ENCODE measurements at places on chromosomes 1 and 21.

DNA sequence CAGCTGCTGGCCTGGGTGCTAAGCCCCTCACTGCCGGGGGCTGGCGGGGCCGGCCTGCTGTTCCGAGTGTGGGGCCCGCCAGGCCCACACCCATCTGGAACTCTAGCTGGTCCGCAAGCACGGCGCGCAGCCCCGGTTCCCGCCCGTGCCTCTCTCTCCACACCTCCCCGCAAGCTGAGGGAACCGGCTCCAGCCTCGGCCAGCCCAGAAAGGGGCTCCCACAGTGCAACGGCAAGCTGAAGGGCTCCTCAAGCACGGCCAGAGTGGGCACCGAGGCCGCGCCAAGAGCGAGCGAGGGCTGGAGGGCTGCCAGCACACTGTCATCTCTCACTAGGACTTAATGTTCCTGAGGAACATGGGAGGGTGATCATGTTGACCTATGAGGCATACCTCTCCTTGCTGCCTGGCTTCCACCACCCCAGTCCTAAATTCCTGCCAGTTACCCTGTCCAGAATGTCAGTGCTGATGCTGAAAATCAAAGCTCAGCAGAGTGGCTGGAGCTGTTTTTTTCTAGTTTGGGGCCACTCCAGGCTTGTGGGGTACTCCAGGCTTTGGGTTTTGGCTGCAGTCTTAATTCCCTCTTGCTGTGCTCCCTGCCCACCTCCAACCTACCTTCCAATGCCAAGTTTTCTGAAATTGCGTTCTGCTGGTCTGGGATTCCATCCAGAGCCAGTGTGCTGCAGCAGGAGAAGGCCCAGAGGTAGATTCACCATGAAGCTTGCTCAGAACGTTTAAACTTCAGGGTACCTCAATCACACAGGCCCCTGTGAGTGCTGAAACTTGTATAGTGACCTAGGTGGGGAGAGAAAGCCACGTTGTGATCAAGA is 44.2 kb upstream of the LPGAT1 start:
- no peak for DNase-seq

DNA sequence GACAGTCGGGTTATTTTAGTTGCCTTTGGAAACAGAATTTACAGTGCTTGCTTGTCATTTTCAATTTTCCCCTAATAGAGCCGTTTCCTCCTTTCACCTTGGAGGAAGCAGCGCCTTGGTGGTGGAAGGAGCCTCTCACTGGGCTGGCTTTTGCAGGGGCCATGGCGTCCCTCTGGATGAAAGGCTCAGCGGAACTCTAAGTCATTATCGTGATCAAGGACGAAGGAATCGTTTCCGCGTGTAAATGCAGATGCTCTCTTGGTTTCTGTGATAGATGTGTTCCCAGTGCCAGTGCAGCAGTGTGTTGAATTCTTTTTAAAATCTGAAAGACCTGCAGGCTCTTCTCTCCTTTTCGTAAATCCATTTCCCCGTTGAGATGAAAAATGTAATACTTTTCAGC is 126.2 kb upstream of the LMO4 start:
- DNase-seq = no peak

GRCh38 chr1:237961754-237962153 is 71.0 kb upstream of the ZP4 start:
- no peak for DNase-seq

- no peak for DNase-seq
Measured at GRCh38 chr1:86436041-86436440, 12.1 kb downstream of the CLCA2 start.

DNA sequence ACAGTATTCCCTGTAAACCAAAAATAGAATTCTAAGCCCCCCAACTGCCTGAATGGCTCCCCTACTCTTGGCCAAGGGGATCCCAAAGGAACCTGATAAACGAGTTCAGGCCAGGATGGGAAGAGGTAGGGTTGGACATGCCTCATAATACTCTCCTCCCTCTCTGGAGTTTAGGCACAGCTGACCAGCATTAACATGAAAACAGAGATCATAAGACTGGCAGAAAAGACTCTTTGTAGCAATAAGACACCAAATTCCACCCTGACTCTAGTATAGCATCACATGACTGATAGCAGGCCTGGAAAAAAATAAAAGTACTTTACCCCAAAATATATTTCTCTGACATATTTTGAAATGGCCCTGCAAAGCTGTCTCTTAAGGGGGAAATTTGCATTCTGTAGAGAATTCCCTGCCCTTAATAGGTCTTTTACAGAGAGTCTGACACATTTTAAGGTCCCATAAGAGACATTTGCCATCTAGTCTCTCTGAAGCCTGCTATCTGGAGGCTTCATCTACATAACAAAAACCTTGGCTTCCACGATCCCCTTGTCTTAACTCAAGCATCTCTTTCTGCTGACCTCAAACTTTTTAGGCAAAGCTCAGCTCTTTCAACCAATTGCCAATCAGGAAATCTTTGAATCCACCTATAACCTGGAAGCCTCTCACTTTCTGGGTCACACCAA is 55.9 kb downstream of the SIK1 start:
- DNase-seq = no peak

GRCh38 chr1:61079296-61079897 is 3.0 kb upstream of the NFIA start:
- DNase-seq = no peak

- no peak for DNase-seq
Measured at GRCh38 chr1:208924928-208925327, 658.6 kb upstream of the CAMK1G start.

- no peak for DNase-seq
Measured at GRCh38 chr21:34020005-34020847, 53.2 kb upstream of the MRPS6 start.

GRCh38 chr1:94621395-94621794 is 79.8 kb upstream of the F3 start:
- no peak for DNase-seq

GRCh38 chr1:16903054-16903453 is 7.3 kb downstream of the RNU1-2 start:
- DNase-seq = no peak

All from smooth muscle cell of the brain vasculature (primary cell).